Small intestine (tissue), 16 donors: ENCODE measurements at places on chromosomes 1 and 21. TPM values are rescaled to one million over a fixed set of nuclear protein-coding genes. Genes with fewer than 3 reads are reported as not detected.

DNA sequence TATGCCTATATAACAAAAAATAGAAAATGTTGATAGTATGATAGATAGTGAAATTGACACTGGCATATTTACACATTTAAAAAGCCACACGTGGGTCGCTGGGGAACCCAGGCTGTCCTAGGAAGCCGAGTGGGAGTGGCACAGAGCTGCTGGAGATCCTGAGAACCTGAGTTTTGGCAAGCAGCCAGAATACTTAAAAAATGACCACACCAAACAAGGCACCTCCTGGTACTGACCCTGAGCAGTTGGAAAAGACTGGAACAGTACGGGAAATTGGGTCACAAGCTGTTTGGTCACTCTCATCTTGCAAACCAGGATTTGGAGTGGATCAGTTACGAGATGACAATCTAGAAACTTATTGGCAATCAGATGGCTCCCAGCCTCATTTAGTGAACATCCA is 111.5 kb downstream of the ZFYVE9 start:
- H3K27ac ChIP-seq, result no peak overlapping the region
- H3K36me3 ChIP-seq, result peaks cover 4% of the 10 kb centered on the region
- H3K4me1 ChIP-seq, result no peaks in the 10 kb centered on the region
- no peaks in the 10 kb centered on the region for H3K27me3 ChIP-seq
- DNase-seq, result no peak

DNA sequence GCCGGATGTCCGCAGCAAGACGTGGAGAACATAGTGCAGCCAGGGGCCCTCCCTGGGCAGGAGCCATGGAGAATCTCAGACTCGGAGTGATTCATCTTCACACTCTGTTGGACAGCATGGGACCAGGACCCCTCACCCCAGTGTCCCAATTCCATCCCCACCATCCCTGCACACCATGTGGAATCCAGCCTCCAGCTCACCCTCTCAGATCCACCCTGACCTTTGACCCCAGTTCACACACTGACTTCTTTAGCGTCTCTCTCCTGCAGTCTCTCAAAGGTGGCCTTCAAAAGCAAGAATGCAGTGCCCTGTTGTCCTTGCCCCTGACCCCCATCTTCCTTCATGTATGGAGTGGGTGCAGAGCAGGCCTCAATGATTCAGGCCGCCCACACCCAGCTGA is 2.1 kb upstream of the TNNI1 start:
- H3K27ac ChIP-seq, result no peak overlapping the region
- no peaks in the 10 kb centered on the region for H3K36me3 ChIP-seq
- no peaks in the 10 kb centered on the region for H3K4me1 ChIP-seq
- H3K27me3 ChIP-seq, result no peaks in the 10 kb centered on the region

The OVAAL gene
- not detected for polyA plus RNA-seq

The OR2T5 gene
- polyA plus RNA-seq, result not detected

The ANKRD35 gene
- 0.61 TPM for polyA plus RNA-seq

The USP24 gene
- 11.1 TPM for polyA plus RNA-seq

The KRTAP12-2 gene
- not detected for polyA plus RNA-seq
